MCF 10A (cell line): ENCODE measurements at places on chromosomes 11 and 22.

DNA sequence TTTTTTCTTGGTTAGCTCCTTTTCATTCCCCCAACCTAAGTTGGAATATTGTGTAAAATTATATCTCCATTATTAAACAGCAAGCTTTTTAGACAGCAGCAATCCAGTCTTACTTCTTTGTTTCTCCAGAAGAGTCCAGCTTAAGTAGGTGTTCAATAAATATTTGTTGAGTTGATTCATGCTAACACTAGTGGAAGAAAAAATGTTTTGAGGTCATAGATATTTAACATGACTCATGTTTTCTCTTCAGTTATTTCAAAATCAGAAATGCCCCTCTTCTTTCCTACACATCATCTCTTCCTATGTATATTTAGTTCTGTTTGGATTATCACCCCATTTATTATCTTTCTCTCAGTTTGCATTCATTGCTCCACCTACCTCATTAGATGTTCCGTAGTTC, 20.3 kb downstream of the CCDC83 start:
- DNase-seq: peak; percentile 11

- DNase-seq: no peak
Observed at GRCh38 chr22:21003782-21004181, 1.9 kb upstream of the THAP7 start.

GRCh38 chr11:62573592-62574362, at the start of gene EEF1G:
Gene EEF1G (minus strand): TSS chr11:62573891. CDS start chr11:62573842, 49 bp downstream.
- peak; percentile 100 for DNase-seq

DNA sequence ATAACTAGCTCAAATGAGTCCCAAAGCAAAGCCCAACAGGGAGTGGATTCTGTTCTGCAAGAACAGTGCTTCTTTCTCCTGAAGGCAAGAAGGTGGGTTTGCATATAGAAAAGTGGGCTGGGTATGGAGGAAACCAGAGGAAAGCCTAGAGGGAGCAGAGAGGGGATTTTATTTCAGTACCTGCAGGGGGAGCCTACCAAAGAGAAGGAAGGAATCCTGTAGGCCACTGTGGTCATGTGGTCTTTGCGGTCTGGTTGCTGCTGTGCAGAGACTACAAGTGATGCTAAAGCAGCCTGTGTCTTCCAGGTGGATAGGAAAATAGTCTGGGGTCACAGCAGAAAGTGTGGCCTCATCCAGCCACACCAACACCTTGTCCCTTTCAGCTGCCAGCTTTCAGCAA, 33.2 kb upstream of the ZBTB16 start:
- peak; percentile 34 for DNase-seq

DNA sequence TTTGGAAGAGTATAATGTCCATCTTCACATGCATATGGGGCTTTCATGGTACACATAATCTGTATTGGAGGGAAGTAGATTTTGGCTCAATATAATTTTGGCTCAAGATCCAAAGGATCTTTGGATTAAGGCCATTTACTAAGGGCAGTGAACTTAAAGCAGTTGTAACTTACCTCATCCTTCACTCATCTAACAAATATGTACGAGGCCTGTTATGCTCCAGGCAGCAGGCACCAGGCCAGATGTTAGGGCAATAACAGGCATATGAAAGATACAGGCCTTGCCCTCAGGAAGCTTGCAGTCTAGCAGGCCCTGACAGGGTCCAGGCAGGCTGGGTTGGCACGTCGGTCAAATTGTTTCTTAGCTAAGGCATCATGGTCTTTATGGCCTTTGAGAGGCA, 44.6 kb downstream of the LIF start:
- DNase-seq: peak; percentile 62

- DNase-seq: no peak
Observed at GRCh38 chr22:33036881-33037280, 21.3 kb downstream of the SYN3 start.

- no peak for DNase-seq
Observed at GRCh38 chr11:34787895-34788294, 128.3 kb downstream of the APIP start.

GRCh38 chr22:47848184-47848920, 1085.9 kb downstream of the TBC1D22A start:
- no peak for DNase-seq

- no peak for DNase-seq
Observed at GRCh38 chr11:37364246-37364839, 766.3 kb upstream of the RAG2 start.

- no peak for DNase-seq
Observed at GRCh38 chr22:33577862-33578411, 342.3 kb downstream of the LARGE1 start.

GRCh38 chr11:110874437-110875030, 162.3 kb upstream of the ARHGAP20 start:
- no peak for DNase-seq
